Left ventricle myocardium inferior (tissue), 1 donor: ENCODE measurements at places on chromosomes 7 and 10. TPM values are rescaled to one million over a fixed set of nuclear protein-coding genes. Genes with fewer than 3 reads are reported as not detected.

Gene SCART1
- total RNA-seq, result 0.36 TPM

Gene CXCL12
- total RNA-seq, result 130 TPM

Gene DYNC1I1
- 38.8 TPM for total RNA-seq

Gene CYP26C1
- not detected for total RNA-seq

Gene FRMD4A
- total RNA-seq, result 26.1 TPM

Gene NPY4R
- not detected for total RNA-seq

Gene NEURL1
- total RNA-seq, result 0.14 TPM

Gene SPAG6
- total RNA-seq, result not detected

Gene TCAF2
- total RNA-seq, result 0.22 TPM

DNA sequence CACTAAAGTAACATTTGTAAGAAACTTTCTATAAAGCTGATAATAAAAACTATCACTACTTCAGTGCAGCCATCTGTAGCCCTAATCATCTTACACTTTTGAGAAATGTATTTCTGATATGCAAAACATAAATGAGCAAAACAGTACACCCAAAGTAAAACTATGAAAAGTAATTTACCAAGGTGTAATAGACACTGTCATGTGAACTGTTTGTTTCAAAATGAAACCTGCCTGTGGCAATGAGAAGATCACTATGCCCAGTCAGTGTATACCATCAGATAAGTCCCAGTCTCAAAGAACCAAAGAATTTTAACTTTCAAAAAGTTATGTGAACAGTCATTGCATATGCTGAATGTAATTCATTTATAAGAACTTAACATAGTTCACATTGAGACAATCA lies 398.1 kb downstream of the CDC14C start:
- no peak for DNase-seq

DNA sequence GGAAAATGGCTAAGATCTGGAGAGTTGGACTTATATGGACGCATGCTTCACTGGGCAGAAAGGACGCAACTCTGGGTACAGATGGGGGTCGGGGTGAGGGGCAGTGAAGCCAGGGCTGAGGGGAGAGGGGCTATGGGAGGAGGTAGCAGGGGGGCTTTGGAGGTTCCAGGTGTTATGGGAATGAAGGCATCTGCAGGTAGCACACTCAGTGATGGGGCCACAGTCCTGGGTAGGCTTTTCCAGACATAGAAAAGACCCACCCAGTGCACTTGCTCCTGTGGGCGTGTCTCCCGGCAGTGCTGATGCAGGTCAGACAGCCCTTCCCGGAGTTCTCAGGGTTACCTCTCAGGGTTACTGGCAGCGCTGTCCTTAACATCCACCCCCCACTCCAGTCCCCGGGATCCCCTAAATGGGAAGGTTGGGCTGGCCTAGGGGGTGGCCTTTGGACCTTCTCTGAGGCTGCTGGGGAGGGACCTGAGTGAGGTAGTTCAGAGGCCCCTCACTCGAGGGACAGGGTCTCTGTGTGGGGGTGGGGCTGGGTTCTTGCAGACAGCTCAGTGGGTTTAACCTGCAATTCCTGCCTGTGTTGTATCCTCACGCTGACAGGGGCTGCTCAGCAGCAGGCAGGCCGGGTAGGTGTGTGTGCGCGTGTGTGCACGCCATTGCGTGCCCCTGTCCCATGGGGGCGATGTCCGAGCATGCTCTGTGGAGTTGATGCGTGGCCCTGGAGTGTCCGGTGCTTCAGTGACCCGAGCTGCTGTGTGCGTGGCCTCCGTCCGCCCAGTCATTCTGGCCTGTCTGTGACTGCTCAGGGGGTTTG lies 6.2 kb downstream of the ZYX start:
- no peak for DNase-seq

DNA sequence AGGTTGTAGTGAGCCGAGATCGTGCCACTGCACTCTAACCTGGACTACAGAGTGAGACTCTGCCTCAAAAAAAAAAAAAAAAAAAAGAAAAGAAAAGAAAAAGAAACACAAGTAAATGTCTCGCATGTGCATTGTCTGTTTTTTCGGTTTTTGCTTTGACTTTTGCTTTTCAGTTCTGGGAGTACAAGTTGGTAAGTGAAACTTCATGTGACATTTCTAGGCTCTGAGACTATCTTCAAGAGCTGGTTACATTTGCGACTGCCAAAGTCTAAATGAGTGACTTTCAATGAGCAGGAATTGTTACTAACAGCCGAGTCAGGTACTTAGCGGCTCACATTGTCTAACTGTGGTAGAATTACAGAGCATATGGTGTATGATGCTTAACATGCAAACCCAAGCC lies 107.0 kb upstream of the CELF2 start:
- DNase-seq, result no peak

- DNase-seq, result no peak
Measured at GRCh38 chr10:130174328-130174727, 38.1 kb downstream of the GLRX3 start.

GRCh38 chr7:157937406-157937805 lies 600.6 kb downstream of the DNAJB6 start:
- DNase-seq, result no peak

DNA sequence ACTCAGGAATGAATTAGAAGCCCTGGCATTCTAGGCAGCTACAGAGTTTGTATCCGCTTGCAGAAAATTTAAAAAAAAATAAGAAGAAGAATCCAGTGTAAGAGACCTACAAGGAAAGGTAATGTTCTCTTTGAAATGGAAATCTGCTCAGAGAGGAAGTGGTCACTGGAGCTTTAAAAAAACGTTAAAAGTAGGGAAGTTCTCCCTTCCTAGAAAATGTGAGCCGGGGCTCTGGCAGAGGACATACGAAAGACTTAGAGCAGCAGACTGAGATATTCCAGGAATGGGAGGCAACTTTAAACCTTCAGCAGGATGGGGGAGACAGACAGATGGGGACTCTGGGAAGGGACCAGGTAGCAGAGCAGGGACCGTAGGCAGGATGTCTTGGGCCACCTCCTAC lies 149.4 kb upstream of the NPS start:
- no peak for DNase-seq

DNA sequence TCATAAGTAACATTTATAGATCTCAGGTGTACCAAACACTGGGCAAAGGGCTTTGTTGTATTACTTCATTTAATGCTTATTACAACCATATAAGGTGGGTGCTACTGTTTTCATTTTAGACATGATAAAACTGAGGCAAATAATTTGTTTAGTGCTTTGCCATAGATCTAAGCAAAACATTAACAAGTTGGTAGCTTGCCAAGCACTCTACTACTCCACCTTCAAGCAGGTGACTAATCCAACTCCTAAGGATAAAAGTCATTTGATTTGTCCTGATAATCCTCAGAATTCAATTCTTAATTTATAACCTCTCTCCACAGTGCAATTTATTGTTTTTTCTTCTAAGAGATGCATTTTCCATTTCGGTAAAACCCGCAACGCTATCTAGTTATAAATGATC lies 646.4 kb downstream of the GRM8 start:
- no peak for DNase-seq

DNA sequence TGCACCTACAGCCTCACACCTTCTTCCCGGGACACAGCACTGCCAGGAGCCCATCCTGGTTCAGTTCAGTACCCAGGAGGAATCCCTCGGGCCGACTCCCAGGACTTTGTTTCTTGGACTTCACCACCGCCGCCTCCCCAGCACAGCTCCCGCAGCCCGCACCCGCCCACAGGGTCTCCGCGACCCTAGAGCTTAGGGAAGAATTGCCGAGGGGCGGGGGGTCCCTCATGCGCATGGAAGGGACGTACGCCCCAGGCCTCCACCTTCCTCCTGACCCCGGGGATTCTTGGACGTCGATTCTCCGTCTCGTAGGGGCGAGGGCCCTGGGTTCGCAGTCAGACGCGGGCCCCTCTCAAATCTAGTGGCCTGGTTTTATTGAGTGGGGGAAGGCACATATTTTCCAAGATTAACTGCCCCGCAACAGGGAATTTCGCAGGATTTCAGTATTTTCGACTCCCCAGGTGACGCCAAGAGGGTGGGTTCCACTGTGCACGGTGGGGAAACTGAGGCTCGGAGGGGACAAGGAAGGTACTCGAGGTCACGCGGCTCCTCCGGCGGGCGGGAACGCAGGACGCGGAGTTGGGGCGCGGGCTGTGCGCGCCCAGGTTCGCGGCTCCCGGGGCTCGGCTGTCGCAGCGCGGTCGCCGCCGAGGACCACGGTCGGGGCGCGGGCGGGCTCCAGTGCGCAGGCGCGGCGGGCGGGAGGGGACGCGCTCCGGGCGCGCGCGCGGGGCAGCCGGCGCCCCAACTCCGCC lies at the start of gene ADCY1:
ADCY1 (plus strand) TSS at position 708 of the 755 bp plus-strand sequence. CDS start 176 bp downstream, outside the sequence.
- peak; percentile 38 for DNase-seq

- no peak for DNase-seq
Measured at GRCh38 chr10:131938681-131939080, 37.9 kb downstream of the PPP2R2D start.

DNA sequence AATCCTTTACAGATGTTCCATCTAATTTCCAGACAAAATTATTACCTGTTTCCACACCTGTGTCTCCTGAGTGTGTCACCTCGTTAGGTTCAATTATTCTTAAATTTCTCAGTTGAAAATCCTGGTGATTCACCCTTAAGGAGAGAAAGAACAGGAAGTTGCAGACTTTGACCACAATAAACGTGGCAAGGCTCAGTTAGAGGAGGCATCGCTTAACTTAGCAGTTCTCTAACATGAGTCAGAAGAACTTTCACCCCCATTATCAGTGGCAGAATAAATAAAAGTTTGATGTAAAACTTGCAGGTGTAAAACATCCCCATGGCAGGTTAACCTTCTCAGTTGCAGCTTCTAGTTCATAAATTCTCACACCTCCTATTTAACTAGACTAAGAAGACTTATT lies 8.3 kb downstream of the XPNPEP1 start:
- DNase-seq, result no peak

GRCh38 chr10:89649051-89649450 lies 4.0 kb upstream of the PANK1 start:
- DNase-seq, result no peak

DNA sequence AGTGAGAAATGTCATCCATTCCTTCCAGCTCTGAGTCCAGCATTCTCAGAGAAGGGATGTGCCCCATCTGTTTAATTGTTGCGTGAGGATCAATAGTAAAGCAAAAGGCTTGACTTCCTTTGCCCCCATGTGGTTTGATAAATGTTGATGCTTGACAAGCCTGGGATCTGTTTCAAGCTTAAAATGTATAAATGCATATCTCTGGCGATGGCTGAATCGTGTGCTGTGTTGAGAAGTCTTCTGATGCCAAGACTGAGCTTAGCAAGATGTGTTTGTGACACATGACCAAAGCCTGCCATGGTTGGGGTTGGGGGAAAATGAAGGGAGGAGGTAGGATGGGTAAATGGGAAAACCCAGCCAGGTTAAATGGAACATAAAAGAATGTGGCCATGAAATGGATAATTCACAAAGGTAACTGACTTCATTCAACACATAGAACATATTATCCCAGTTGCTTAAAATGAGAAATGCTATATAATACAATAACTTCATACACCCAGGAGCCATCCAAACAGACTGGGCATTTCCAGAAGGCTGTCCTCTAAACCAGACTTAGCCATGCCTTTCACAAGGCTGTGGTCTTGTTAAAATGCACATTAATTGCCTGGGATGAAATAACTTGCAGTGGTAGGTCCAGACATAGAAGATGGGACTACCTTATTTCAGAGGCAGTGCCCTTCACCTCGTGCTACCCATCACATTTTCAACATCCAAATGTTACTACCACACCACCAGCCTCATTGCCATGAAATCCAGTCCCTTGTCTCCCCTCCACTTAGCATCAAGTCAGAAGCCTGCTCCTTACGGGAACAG lies 147.3 kb upstream of the PDE1C start:
- no peak for DNase-seq

GRCh38 chr7:96303105-96303685 lies 18.7 kb downstream of the SLC25A13 start:
- no peak for DNase-seq

DNA sequence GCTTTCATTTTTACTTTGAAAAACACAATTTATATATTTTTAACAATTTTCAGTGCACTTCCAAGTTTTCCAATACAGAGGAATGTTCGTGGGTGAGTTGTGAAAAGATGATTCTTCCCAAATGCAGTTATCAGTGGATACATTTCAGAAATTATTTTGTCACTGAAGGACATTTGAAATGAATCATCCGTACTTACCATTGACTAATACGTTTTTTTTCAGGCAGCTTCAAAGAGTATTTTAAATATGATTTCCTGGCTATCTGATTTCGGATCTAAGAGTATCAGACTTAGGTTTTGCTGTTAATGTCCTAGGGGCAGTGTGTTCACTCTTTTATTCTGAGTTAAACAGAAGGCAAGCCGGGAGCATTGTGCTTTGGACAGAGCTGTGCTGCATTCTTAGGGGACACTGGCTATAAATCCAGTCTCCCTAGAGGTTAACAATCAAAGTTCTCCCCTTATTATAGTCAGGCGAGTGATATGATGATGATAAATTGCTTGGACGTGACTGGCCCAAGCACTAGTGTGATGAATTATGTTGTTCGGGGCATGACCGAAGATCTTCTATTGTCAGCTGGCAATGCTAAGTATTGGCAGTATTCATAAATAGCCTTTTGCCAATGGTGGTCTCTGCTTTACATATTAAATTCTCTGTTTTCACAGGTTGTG lies 4.5 kb downstream of the PTER start:
- no peak for DNase-seq

- peak; percentile 55 for DNase-seq
Measured at GRCh38 chr7:100483722-100484672, at the start of gene NYAP1. TSS of gene NYAP1 (plus strand) at chr7:100483927. CDS start at chr7:100485312, 1,385 bp downstream.

GRCh38 chr7:135964274-135964673 lies 12.9 kb downstream of the MTPN start:
- no peak for DNase-seq

- no peak for DNase-seq
Measured at GRCh38 chr10:112706577-112706976, 243.5 kb upstream of the TCF7L2 start.

DNA sequence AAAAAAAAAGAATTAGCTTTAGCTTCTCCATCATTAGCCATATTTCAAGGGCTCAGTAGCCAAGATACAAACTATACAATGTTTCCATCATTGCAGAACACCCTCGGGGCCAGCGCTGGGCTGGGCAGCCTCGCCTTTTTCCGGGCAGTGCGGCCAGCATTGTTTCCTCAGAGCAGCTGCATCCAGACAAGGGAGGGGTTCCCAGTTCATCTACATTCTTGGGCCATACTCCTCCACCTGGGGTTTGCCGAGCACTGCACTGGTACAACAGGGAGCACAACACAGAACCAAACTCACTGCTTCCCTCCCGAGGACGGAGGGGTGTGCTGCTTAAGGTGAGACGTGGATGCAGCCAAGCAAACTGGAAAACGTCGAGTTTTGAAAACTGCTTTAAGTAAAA lies 2.4 kb upstream of the PKD1L1 start:
- peak; percentile 60 for DNase-seq

DNA sequence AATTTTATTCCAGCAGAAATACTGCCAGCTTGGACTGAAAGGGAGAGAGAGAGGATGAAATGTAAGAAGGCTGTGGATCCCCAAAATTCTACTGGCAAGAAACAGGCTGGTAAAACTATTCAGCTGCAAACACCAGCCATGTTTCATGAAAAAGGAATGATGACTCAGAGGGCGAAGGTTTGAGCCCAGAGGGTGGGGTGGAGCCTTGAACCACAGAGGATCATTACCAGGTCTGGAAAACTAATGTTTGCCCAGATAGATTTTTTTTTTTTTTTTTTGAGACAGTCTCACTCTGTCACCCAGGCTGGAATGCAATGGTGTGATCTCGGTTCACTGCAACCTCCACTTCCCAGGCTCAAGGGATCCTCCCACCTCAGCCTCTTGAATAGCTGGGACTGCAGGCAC lies 41.7 kb upstream of the NRF1 start:
- DNase-seq, result no peak

- no peak for DNase-seq
Measured at GRCh38 chr7:422191-422885, 97.3 kb downstream of the PDGFA start.
